ENCODE measurements at places on chromosomes 5 and 9.

DNA sequence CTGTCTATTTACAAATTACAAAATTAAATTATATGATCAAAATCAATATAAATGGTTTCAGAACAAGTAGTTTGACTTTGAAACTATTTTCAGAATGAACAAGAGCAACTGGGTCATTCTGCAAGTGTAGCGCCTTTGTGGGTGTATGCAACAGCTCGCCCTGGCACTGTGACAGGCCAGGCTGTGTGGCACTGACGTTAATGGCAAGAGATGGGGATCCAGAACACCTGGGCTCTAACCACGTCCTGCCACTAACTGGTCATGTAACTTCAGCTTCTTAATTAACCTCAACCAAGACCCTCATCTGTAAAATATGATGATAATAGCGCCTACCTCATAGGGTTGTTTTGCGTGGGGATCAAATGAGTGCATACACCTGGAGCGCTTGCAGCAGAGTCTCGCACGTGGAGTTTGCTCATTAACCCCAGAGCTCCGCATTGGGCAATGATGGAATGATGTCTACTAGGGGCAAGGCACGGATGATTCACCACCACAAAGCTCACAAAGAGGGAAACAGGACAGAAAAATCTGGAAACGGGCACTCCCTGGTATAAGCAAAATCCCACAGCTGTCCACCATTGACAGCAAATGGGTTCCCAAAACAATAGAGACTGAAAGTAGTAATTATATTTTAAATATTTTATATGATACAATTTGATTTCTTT lies 639.4 kb downstream of the SEMA5A start:
- no peak for DNase-seq

DNA sequence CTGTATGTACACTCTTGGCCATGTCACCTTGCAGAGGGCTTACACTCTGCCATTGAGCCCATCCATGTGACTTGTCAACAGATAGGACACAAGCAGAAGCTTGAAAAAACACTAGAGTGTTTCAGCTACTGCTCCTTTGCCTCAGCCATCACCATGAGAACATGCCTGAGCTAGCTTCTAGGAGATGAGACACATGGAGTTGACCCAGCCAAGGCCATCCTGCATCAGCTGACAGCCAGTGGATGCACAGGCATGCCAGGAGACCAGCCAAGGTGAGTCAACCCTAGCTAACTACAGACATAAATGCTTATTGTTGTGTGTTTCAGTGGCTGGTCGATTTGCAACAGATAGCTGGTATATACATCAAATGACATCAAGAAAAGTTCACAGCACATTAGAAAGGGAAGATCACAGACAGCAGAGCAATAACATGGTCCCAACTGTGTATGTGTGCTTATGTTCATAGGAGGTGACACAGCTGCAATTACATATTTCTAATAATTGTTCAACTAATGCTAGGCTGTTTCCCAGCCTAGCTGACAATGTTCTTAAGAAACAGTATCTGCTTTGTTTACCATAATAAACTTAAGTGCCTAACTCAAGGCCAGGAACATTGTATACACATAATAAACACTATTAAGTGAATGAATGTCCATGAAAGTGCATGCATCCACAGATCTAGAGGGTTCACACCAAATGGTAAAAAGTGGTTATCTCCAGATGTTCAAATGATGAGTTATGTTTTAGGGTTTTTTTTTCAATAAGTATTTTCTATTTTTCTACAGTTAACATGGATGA lies 105.7 kb downstream of the SPOCK1 start:
- DNase-seq, result no peak

GRCh38 chr5:78627766-78628165 lies 20.8 kb downstream of the LHFPL2 start:
- DNase-seq, result no peak

DNA sequence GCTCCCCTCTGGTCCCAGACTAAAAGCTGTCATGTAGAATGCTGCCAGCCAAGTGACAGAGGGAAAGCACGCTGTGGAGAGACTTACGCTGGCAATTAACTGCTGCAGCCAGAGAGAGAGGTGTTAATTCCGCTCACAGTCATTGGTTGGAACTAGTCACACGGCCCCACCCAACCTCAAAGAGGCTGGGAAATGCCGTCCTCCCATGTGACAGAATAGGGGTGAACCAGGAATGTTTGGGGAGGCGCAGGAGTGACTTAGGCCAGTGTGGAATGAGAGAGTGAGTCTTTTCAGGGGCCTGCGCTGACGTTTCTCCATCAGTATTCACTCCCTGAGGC lies 87.6 kb downstream of the AMBP start:
- no peak for DNase-seq

GRCh38 chr5:134979416-134979815 lies 11.7 kb downstream of the CATSPER3 start:
- DNase-seq, result no peak

DNA sequence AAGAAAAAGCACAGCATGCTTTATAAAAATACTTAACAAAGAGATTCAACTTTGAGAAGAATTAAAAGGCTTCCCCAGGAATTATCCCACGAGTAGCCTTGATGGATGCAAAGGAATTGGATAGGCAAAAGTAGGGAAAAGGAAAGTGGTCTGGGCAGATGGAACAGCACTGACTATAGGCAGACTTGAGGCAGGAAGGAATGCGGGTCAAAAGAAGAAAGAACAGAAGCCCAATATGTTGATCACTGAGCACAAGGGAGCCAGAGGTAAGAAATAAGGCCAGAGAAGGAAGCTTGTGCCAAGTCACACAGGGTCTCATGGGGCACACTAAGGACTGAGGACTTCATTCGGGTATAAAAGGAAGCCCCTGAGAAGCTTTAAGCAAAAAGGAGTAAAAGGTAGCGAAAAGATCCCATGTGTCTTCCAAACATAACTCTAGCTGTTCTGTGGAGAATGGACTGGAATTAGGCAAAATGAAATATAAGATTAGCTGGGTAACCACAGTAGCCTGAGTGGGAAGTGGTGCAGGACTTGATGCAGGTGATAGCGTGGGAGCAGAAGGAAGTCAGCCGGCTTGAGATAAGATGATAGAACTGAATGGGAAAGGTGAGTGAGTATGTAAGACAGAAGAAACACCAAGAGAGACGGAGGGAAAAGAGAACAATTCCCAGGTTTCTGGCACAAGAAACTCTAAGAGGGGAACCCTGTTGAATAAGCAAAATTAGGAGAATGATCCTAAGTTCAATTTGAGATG lies 106.6 kb downstream of the DENND1A start:
- DNase-seq, result no peak

GRCh38 chr9:6551136-6551535 lies 94.4 kb downstream of the GLDC start:
- peak; percentile 41 for DNase-seq

DNA sequence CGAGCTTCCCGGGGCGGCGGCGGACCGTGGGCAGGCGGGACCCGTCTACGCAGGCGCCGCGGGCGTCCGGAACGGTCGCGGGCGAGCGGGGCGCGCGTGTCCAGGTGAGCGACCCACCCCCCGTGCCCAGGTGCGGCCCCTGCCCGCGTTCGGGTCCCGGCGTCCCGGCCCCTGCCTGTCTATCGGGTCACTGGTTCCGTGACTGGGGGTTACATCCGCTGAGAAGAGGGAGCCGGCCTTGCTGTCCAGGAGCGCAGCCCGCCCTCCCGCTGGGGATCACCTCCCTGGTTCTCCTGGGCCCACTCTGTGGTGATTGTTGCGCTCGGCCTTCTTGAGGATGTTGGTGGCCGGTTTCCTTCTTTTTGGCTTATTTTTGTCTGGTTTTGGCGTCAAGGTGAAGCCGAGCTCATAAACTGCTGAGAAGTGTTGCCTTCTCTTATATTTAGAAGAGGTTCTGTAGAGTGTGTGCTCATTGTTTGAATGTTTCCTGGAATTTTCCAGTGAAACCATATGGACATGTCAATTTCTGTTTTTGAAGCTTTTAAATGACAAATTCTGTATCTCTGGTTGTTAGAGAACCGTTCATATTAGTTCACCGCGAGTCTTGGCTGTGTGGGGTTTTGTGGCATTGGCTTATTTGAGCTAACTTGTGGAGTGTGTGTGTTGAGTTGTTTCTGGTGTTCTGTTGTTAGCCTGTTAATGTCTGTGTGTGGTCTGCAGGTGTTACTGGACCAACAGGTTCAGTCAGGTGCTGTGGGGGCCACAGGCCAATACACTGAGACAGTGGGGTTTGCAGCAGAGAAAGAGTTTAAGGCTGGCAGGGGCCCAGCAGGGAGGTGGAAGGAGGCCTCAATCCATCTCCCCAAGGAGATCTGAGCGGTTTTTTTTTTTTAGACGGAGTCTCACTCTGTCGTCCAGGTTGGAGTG lies 621 bp downstream of the CEP72 start:
- DNase-seq, result no peak

- DNase-seq, result no peak
These were observed 32.9 kb downstream of the MAP3K1 start for GRCh38 chr5:56848206-56848605.

- no peak for DNase-seq
These were observed 29.1 kb upstream of the ANKRD31 start for GRCh38 chr5:75265731-75266130.

DNA sequence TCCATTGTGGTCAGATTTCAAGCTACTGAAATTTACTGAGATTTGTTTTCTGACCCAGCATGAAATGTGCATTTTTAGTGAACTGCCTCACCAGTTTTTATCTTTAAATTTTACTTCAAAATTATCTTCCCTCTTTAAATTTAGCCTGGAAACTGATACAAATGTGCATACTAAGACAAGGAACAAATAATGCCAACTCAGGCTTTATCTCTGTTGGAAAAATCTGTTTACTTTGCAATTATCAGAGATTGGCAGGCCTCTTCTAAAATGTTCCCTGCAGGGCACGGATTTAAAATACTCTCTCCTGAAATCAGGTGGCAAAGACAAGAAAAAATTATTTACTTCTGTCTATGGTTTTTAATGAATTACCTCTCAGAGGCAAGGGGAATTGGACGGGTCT lies 151.0 kb upstream of the PTCH1 start:
- peak; percentile 59 for DNase-seq

DNA sequence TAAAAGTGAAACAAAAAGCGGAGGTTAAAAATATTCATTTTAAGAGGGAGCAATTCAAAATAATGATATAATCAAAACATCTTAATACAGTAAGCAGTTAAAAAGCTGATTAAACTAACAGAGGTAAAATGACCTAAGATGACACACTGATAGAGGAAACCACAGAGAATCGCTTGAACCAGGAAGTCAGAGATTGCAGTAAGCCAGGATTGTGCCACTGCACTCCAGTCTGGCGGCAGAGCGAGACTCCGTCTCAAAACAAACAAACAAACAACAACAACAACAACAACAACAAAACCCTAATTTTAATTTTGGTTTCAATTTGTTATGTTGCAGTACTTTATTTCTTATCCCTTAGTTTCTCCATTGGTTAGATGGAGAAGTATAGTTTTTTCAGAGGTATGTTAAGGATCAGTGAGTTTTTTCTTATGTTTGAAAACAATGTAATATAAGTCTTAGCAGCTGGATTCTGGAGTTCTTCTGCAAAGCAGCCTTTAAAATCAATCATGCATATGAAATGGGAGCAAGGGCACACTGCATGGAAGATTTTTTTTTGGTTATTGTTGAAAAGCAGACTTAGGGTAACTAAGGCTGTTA lies 58.5 kb downstream of the MLANA start:
- DNase-seq, result no peak

- peak; percentile 46 for DNase-seq
These were observed 822 bp downstream of the DENND4C start for GRCh38 chr9:19231126-19231903.

- DNase-seq, result no peak
These were observed 544.7 kb upstream of the KLF4 start for GRCh38 chr9:108033976-108034964.

GRCh38 chr9:126377176-126377509 lies 50.5 kb downstream of the MVB12B start:
- DNase-seq, result no peak

- peak; percentile 72 for DNase-seq
These were observed 7.5 kb downstream of the SURF4 start for GRCh38 chr9:133368249-133368881.

GRCh38 chr5:11683666-11684065 lies 220.6 kb downstream of the CTNND2 start:
- DNase-seq, result no peak

DNA sequence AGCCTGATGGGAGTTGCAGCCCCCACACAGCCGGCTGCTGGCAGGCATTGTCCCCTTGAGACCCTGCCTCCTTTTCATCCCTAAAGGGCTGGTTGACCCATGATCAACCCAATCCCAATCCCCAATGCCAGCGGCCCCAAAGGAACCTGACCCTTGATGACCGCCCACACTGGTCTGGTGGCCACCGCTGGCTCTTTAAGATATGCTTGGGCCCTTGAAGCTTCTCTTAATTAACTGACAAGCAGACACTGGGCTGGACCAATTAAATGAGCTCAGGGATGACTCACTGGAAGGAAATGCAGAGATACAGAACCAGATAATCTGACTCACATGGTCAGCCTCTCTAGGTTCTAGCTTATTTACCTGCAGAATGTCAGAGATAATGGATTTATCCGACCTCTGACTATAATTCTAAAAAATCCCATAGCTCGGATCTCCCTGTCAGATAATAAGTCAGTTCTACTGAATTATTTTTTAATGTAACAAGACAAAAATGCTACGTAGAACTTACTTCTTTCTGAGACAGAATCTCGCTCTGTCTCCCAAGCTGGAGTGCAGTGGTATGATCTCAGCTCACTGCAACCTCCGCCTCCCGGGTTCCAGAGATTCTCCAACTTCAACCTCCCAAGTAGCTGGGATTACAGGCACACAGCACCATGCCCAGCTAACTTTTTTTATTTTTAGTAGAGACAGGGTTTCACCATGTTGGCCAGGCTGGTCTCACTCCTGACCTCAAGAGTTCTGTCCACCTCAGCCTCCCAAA lies 11.1 kb upstream of the MLANA start:
- no peak for DNase-seq

DNA sequence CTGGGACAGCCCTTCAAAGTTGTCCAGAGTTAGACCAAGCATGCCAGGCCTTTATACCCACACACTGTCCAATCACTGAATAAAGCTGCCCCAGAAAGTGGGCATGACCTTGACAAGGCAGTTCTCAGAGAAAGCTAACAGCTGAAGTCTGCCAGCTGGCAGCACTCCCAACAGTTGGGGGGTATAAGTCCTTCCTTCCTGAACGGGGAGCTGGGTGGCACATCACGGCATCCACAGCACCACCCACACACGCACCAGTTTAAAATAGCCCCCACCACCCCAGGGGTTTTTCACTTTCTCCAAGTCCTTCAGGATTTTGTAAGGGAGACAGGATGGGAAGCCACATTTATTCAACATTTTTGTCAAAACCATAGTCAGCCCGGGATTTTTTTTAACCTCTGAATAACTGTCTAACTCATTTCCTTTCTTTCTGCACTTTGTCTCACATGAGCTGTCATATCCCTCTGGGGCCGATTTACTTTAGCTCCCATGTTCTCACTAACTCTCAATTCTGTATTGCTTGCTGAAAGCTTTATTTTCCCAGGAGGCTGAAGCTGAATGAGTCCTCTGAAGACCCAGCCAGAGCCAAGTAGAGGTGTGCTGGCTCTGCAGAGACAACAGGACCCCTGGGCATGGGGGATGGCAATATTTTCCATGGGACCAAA lies 15.4 kb downstream of the FAM81B start:
- DNase-seq, result no peak

- DNase-seq, result no peak
These were observed 25.9 kb downstream of the ERGIC1 start for GRCh38 chr5:172859966-172860365.
